Tibial artery (tissue), 4 donors: ENCODE measurements at places on chromosomes 11 and 22.

DNA sequence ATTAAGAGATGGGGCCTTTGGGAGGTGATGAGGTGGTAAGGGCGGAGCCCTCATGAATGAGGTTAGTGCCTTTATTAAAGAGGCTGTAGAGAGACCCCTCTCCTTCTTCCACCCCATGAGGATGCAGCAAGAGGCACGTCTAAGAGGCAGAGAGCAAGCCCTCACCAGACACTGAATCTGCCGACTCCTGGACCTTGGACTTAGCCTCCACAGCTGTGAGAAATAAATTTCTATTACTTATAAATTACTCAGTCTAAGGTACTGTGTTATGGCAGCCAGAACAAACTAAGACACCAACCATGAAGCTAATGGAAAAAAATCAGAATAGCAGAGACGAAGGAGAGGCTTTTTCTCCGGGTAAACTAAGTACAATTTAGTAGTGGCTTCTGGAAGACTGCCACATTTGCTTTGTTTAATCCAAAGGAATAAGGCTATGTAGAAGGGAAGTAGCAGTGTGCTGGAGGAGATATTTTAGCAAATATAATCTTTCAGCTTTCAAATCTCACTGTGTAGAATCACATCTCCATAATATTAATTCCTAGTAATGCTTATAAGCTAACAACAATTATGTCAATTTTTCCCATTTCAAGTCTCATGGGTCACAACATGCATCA is 12.3 kb upstream of the SIK2 start:
- DNase-seq = no peak

DNA sequence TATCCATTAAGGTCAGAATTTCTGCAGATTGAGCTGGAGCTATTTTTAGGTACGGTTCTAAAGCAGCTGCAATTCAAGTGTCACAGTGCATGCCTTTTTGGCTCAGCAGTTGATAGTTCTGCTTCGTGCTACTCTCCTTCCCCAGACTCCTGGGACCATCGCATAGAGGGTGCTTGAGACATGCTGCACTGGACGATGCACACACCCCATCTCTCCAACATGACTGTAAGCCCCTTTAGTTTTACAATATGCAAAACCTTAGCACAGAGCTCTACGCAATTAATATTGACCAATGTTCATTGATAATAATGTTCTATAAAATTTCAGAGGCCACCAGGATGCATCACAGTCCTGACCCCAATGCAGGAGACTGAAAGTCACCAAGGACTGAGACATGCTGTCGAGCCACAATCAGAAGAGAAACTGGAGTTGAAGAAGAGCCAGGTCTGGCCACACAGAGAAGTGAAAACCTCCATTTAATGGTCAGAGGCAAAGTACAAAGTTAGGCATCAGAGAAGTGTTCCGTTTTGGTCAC is 120.9 kb upstream of the ZC3H12C start:
- DNase-seq = no peak

DNA sequence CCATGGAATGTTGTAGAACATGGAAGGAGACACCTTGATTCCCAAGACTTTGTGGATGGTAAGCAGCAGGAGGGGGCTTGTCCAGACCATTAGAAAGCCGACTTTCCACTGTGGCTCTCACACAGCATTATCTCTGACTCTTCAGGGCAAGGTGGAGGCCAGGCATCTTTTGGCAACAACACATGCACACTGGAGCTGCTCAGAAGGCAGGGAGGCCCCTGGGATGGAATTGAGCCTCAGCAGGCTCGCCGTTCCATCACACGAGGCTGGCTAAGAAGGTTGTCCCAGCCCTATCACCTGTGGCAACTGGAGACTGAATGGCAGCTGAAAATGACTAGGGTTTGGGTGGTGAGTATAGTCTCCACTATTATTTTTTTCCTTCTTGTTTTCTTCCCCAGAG is 76.3 kb upstream of the TMEM45B start:
- no peak for DNase-seq

- DNase-seq = no peak
Measured at GRCh38 chr22:46350646-46351045, 15.1 kb downstream of the TRMU start.

- no peak for DNase-seq
Measured at GRCh38 chr11:97740801-97741151, 1280.0 kb upstream of the CNTN5 start.

GRCh38 chr11:2511421-2512369 is 66.9 kb downstream of the KCNQ1 start:
- peak; percentile 67 for DNase-seq

DNA sequence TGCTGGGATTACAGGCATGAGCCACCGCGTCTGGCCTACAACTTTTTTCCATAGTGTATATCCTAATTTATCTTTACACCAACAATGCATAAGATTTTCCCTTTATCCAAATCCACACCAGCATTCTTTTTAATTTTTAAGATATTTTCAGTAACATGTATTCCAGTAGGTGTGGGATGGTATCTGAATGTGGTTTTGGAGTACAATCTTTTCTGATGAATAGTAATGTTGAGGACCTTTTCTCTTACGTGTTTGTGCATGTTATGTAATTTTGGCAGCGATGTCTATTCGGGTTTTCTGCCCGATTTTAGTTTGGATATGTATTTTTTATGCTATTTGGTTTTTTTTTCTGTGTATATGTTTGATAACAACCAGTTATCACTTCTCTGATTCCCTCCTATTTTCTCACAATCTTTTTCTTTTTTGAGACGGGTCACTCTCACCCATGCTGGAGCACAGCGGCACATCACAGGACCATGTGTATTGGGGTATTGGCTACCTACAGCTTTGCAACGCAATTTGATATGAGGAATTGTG is 114.6 kb upstream of the GRK3 start:
- no peak for DNase-seq

DNA sequence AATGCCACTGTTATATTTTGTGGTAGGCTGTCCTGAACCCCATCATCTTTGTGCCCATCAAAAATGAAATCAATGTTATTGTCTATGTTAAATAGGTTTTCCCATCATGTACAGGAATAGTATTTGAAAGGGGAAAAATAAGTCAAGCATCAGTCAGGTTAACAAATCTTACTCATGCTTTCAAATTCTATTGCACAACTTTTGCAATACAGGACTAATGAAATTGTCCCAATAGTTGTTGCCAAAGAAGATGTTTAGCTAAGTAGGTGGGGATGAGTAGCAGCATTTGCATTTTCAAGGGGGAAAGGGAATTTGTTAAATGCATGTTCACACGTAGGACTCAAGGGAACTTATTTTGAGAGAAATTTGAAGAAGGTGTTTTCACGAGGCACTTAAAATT is 962.1 kb downstream of the JRKL start:
- DNase-seq = no peak

- no peak for DNase-seq
Measured at GRCh38 chr11:85815186-85815931, 4.4 kb upstream of the SYTL2 start.

- DNase-seq = no peak
Measured at GRCh38 chr11:123203471-123203870, 8.4 kb upstream of the CLMP start.

- no peak for DNase-seq
Measured at GRCh38 chr22:35491908-35492380, 48.7 kb upstream of the RASD2 start.

GRCh38 chr11:3096909-3097530 is 39.8 kb upstream of the CARS1 start:
- DNase-seq = no peak

- DNase-seq = no peak
Measured at GRCh38 chr11:34855754-34856095, 60.5 kb downstream of the APIP start.

DNA sequence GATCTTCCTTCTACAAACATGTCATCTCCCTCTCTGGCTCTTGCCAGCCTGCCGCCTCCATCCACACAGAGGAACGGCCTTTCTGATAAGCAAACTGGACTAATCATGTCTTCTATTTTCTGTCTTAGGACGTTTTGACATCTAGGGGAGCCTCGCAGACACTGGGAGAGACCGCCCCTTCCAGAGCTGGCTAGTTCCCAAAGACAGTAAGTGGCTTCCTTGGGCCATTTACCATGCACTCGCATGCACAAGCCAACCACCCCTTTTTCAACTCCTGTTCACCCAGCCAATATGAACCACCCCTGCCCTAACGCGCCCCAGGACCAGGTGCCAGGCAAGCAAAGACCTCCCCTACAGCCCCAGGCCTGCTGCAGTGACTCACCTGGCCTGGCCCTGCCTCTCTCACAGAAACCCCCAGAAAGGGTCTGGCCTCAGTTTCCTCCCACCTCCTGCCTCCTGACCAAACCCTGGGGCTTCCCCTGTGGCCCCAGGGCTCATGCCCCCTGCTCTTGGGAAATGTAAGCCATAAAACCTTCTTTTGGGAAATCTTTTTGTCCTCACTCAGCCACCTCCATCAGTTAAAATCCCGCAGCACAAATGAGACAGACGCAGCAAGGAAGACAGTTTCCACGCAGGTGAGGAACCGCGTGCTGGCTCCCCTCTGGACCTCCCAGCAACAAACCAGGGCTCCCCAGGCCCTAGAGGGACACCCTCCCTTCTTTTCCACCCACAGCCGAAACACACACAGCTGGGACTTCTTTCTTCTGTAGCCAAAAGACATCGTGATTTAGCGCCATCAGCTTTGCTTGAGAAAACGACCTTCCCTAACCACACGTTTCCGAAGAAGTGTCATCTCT is 38.5 kb downstream of the SHANK2 start:
- peak; percentile 45 for DNase-seq

GRCh38 chr11:109911488-109911887 is 181.7 kb upstream of the ZC3H12C start:
- DNase-seq = no peak

GRCh38 chr22:35872451-35872850 is 154.8 kb downstream of the APOL5 start:
- DNase-seq = no peak

GRCh38 chr11:70072461-70072860 is 5.7 kb upstream of the ANO1 start:
- no peak for DNase-seq

- DNase-seq = no peak
Measured at GRCh38 chr11:62444835-62445234, 26.0 kb downstream of the SCGB1A1 start.

GRCh38 chr11:134945993-134946392 is 534.0 kb upstream of the B3GAT1 start:
- no peak for DNase-seq

- peak; percentile 74 for DNase-seq
Measured at GRCh38 chr22:43014316-43014868, 557 bp downstream of the PACSIN2 start.

GRCh38 chr22:42792909-42793847 is 63.9 kb downstream of the ARFGAP3 start:
- no peak for DNase-seq

DNA sequence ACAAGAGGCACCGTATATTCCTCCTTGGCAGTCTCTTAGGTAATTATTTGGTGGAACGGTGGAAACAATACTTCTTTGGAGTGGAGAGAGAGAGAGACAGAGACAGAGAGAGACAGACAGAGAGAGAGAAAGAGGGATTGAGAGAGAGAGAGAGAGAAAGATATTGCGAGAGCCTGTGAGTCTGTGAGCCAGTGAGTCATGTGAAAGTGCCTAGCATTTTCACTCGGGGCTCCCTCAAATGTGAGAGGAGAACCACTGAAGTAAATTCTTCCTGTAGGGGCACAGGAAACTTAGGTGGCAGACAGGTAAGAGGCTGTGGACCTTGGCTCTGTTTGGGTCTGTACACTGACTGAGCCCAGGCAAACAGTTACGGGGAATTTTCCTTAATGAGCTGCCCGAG is 31.6 kb upstream of the SNX19 start:
- DNase-seq = no peak

GRCh38 chr11:134164490-134165370 is 59.0 kb downstream of the NCAPD3 start:
- no peak for DNase-seq

- no peak for DNase-seq
Measured at GRCh38 chr22:24389680-24390079, 37.7 kb upstream of the ADORA2A start.

DNA sequence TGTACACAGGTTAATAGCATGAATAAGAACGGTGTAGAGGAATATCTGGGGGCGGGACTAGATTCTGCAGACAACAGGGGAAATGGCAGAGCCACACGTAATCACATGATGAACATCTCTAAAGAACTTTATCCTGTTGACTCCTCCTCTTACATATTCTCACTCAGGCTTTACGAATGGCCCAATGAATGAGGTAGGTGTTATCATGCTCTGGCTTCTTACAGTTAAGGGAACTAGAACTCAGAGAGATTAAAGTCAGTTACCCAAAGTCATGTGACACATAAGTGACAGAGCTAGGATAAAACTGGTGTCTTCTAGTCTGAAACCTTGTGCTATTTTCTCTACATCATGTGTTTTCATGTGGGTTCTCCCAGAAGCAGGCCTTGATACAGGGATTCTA is 49.0 kb upstream of the BMAL1 start:
- no peak for DNase-seq

- DNase-seq = no peak
Measured at GRCh38 chr22:23219822-23220484, 39.6 kb downstream of the BCR start.
